Stimulated activated CD8-positive, alpha-beta memory T cell treated with anti-CD3 and anti-CD28 coated beads, Interleukin-7, amount 100 ng/mL, for 1 hour (primary cell): ENCODE measurements at places on chromosomes 5 and 9.

GRCh38 chr5:159850160-159850559 is 66.1 kb upstream of the ADRA1B start:
- no peak for DNase-seq

DNA sequence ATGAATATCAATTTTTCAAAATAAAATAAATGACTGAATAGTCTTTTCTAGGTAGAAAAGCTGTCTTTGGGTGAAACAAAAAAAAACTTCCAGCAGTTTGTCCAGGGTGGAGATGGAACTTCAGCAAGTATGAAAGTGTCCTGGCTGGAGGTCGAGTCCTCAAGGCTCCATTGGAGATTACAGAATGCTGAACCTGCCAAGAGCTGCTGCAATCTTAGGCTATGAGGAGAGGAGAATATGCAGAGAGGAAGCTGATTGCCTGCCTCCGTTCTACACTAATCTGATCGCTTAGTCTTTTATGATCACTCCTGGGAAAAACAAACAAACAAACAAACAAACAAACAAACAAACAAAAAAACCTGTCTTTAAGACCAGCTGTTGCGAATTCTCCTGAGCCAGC is 50.6 kb downstream of the NREP start:
- no peak for DNase-seq

GRCh38 chr5:155150012-155150411 is 136.5 kb downstream of the KIF4B start:
- no peak for DNase-seq

GRCh38 chr9:88979791-88980190 is 11.5 kb upstream of the S1PR3 start:
- DNase-seq, result no peak

GRCh38 chr5:123203105-123203800 is 114.2 kb downstream of the PRDM6 start:
- no peak for DNase-seq

- no peak for DNase-seq
These were observed 222.6 kb downstream of the PRDM9 start for GRCh38 chr5:23730023-23730422.

DNA sequence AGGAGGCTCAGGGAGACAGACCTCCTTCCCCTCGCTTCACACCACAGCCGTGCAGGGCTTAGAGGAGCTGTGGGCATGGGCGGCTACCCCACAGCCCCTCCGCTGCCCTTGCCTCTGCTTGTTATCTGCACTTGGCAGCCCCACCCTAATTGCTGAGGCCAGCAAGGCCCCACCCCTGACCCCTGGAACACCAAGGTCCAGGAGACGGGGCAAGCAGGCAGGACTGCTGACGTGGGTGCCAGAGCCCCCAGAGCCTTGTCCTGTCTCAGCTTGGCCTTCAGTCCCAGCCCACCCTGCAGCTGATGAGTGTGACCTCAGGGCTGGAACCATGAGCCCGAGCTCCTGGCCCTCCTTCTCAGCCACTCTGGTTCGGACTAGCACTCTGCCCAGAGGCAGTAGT is 29.1 kb upstream of the NEURL1B start:
- no peak for DNase-seq
